Frontal cortex (tissue), 4 donors: ENCODE measurements at places on chromosomes 6 and 20. TPM values are rescaled to one million over a fixed set of nuclear protein-coding genes. Genes with fewer than 3 reads are reported as not detected.
A peak's percentile ranks its signal among the peaks of the same experiment; 100 is the strongest.

DNA sequence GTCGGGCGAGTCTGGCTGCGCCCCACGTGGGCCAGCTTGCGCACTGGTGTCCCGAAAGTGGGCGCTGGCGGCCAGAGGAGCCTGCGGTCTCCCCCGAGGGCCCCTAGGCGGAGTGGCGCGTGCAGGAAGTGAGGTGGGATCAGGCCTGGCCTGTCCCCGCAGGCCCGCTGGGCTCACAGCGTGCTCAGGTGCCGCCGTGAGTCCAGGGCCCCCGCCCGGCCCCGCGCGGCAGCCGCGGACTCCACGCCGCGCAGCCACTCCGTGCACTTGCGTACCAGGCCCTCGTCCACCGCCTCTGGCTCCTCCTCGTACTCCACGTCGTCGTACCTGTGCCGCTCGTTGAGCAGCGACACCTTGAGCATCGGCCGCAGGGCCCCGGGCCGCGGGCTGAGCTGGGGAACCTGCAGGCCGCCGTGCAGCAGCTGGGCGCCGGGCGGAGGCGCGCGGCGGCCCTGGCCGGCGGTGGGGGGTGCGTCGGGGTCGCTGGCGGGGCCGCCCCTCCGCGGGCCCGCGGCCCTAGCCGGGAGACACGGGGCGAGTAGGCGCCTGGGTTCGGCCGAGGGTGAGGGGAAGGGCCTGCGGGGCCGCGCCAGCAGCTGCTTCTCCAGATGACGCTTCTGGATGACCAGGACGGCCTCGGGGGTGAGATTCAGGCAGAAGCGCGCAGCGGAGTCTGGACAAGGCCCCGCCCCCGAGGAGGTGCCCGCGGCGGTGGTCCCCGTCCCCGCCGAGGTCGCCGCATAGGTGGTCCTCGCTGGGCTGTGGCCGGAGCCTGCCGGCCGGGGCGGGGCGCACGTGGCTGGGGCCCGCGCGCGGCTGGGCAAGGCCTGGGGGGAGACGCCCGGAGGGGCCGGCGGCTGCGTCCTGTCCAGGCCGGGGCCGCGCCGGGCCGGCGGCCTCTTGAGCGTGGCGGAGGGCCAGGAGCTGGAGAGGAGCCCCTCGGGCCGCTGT, 835 bp downstream of the PRR18 start:
- no peak for DNase-seq

- no peak for DNase-seq
Measured at GRCh38 chr6:4637691-4638433, 138.3 kb upstream of the CDYL start.

DNA sequence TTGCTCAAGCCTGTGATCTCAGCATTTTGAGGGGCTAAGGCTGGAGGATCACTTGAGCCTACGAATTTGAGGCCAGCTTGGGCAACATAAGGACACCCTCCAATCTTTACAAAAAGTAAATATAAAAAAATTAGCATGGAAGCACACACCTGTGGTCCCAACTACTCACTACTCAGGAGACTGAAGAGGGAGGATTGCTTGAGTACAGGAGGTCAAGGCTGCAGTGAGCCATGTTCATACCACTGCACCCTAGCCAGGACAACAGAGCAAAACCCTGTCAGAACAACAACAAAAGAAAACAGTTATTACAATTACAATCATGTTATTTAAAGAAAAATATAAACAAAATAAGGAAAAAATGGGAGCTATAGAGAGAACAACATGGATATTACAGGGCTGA, 82.5 kb upstream of the TNFAIP3 start:
- DNase-seq, result no peak

DNA sequence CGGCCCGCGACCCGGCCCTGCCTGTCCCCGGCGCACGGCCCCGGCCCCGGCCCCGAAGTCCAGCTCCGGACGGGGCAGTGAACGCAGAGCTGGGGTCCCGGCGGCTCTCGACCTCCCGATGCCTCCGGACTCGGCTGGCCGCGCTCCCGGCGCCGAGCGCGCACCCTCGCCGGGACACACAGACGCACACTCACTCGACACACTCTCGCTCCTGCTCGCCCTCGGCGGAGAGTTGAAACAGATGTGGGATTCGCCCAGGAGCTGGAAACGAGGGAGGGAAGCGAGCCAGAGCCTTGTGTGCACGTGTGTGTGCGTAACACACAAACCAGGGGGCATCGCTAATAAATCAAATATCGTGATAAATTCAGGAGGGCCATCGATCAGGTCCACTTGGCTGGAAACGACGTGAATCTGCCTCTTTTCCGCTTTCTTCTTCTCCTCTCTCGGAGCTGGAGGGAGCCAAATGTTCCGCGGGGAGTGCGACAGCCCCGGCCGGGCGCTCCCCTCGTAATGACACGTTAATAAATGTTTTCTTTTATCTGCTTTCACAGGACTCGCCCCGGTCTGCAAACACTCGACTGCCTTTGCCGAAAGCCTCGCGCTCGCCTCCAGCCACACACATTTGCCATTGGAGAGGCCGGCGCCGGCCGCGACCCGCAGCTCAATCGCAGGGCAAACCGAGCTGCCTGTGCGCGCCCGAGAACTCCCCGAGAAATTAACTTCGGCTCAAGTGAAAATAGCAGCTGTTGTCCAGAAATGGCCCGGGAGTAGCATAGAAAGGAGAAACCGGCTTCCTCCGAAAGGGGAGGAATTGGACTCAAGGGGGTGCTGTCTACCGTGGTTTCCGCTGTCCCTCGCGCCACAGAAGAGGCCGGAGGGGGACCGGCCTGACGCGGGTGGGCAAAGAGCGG, 828 bp upstream of the SULF2 start:
- peak; percentile 80 for DNase-seq

DNA sequence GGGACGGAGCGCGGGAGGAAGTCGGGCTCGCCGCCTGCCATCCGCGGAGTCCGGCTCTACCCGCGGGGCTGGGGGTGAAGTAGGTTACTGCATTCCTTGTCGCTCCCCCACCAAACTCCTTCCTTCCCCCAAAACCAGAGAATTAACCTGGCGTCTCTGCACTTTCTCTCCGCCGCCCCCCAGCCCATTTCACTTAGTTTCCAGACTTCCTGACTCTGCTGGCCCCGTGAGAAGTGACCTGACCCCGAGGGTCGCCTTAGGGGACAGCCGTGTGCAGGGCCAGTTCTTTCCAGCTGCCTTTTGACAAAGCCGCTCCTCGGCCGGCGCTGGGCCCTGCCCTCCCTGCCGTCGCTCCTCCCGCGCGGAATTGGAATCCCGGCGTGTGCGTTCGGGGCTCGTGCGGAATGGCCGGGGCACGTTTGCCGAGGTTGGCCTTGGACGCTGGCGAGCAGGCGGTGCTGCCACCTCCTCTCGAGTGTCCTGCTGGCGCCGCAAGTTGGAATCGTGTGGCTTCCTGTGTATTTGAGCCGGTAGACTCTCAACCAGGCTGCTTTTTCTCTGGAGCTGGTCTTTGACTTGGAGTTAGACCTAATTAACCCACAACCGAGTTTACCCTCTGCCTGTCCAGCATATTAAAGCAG, 650 bp downstream of the DCBLD1 start:
- DNase-seq, result peak; percentile 33

DNA sequence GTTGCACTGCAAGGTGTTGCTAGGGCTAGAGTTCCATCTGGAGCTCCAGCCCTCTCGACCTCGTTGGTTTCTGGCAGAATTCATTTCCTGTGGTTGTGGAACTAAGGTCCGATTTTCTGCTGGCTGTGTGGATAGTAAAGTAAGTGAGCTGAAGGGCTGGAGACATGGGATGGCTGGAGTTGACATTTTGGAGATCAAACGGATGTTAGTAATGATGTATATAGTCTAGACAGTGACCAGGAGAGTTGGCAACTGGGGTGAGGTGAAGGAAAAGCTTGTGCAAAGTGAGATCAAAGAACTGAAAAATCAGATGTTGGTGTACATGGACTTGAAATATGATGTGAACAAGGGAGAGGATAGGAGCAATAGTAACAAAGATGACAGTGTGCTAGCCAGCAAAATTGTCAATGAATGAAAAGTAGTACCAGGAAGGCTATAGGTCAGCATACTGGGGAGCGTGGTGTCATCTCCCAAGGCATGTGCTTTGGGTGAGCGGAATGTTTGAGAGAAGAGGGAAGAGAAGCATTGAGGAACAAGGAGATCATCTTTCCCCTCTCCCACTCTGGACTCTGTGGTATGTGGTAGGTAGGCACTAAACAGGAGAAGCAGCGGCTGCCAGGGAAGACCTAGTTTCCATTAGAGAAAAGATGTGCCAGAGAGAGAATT, 7.8 kb downstream of the QRSL1 start:
- no peak for DNase-seq

DNA sequence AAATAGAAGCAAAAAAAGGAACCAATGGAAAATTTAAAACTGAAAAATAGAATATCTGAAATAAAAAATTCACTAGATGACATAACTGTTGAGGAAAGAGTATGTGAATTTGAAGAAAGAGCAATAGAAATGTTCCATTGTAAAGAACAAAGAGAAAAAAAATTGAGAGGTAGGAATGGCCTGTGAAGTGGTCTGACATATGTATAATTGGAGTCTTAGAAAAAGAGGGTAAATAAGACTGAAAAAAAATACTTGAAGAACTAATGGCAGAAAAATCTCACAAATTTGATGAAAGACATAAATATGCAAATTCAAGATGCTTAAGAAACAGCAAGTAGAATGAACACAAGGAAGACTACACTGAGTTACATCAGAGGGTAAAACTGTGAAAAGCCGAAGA, 93.4 kb downstream of the QKI start:
- DNase-seq, result no peak

- DNase-seq, result no peak
Measured at GRCh38 chr20:1187605-1188171, 2.9 kb upstream of the TMEM74B start.

- DNase-seq, result no peak
Measured at GRCh38 chr6:35417979-35418661, 34.0 kb upstream of the FANCE start.

GRCh38 chr6:73742433-73742832, 46.4 kb downstream of the CD109 start:
- DNase-seq, result no peak

The DEFB119 gene
- not detected for total RNA-seq

DNA sequence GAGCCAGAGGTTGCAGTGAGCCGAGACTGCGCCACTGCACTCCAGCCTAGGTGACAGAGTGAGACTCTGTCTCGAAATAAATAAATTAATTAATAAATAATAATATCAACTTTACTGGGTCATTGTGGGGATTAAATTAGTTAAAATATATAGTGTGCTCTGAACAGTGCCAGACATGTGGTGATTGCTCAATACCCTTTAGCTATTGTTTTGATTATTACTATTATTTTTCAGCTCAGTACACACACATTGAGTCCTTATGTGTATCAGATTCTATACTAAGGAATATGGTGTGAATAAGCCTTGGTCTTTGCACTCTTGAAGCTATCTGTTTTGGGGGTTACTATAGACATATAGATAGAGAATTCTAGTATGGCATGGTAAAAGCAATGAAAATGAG, 28.9 kb downstream of the TREML1 start:
- no peak for DNase-seq

The TRAPPC3L gene
- under 0.01 TPM for total RNA-seq

The CST2 gene
- not detected for total RNA-seq

The PPIL1 gene
- 40.8 TPM for total RNA-seq

DNA sequence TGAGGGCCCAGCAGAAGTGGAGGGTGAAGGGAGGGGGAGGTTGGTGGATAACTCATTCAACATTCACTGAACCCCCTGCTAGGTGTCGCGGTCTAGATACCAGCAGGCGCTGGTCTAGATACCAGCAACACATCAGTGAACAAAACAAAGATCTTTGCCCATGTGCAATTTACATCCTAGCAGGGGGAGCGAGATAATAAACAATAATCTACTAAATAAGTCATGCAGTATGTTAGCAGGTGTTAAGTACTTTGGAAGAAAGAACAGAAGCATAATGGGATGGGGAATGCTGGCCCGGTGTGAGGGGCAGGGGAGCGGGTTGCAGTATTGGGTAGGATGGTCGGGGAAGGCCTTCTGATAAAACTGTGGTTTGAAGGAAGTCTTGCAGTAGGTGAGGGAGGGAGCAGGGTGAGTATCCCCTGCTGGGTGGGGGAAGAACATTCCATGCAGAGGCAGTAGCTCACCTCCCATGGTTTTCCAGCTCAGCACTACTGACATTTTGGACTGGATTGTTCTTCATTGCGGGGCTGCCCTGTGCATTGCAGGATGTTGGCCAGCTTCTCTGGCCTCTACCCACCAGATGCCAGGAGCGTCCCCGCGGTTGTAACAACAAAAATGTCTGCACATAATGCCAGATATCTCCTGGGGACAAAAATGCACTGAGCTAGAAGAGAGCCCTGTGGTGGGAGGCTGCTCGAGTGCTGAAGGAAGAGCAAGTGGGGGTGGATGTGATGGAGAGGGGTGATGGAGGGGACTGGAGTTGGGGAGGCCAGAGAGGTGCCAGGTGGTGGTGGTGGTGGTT, 117.3 kb downstream of the TOX2 start:
- DNase-seq, result no peak

- no peak for DNase-seq
Measured at GRCh38 chr6:47126647-47127391, 84.7 kb upstream of the ADGRF1 start.

The ZBTB2 gene
- 11.4 TPM for total RNA-seq

GRCh38 chr20:63708301-63709148, 686 bp downstream of the ZGPAT start:
- no peak for DNase-seq

GRCh38 chr6:16591396-16592222, 169.7 kb downstream of the ATXN1 start:
- DNase-seq, result peak; percentile 16

The NOL7 gene
- total RNA-seq, result 46.5 TPM

GRCh38 chr6:125717120-125717731, 32.2 kb upstream of the HEY2 start:
- DNase-seq, result no peak

The C4B gene
- total RNA-seq, result 9.0 TPM

The TINAG gene
- 0.41 TPM for total RNA-seq

GRCh38 chr6:33843131-33844121, 39.6 kb upstream of the MLN start:
- no peak for DNase-seq

DNA sequence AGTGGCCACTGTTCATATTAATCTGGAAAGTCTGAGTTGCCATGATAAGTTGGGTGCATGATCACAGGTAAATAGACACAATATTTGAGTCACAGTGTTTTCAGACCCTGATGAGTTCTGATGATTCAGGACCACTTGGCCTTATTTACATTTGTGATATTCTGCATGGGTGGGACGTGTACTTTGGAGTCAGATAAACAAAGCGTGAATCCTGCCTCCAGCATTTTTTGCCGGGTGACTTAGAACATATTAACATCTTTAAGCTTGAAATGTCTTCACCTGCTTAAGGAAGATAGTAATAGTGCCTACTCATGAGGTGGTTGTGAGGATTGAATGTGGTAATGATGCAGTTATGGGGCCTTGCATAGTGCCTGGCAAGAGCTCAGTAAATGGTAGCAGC, 995.1 kb downstream of the KIF16B start:
- no peak for DNase-seq
